Type B pancreatic cell (in vitro differentiated cells): ENCODE measurements at places on chromosomes 4 and X. TPM values are rescaled to one million over a fixed set of nuclear protein-coding genes. Genes with fewer than 3 reads are reported as not detected.

DNA sequence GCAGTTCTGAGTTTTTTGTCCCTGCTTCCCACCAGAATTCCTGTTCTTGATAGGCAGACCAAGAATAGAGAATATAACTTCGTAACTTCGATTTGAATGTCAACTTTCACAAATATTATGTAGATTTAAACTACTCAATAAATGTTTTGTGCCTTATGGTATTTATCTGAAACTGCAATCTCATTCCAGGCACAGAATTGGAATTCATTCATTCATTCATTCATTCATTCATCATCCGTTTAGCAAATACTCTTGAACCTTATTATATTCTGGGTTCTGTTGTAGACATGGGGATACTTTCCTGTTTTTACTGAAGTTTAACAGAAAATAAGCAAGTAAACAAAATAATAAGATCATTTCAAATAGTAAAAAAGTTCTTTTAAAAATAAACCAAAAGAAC lies 324.4 kb downstream of the UNC5C start:
- no peak overlapping the region for H3K4me3 ChIP-seq
- H3K4me1 ChIP-seq: peaks cover 33% of the 10 kb centered on the region
- peaks cover 18% of the 10 kb centered on the region for H3K36me3 ChIP-seq
- H3K27me3 ChIP-seq: peaks cover 7% of the 10 kb centered on the region

DNA sequence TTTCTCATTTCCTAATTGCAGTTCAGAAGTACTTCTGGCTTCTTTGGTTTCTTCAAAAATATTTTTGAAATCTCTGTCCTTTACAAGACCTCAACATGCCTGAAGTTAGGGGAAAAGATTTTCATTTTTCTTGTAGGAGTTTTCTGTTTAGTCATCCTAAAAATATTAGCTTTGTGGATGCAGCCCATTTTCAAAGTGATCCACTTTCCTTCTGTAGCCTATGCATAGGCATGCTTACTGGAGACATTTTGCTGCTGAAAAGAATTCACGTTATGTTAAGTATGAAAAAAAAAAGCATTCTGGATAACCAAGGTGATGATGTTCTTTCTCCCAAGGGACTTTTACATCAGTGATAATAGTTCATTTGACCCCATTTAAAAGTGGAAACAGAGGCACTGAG lies 245.6 kb downstream of the THOC2 start:
- H3K4me3 ChIP-seq: no peak overlapping the region
- no peak for DNase-seq
- H3K27ac ChIP-seq: no peak overlapping the region
- H3K27me3 ChIP-seq: no peaks in the 10 kb centered on the region

DNA sequence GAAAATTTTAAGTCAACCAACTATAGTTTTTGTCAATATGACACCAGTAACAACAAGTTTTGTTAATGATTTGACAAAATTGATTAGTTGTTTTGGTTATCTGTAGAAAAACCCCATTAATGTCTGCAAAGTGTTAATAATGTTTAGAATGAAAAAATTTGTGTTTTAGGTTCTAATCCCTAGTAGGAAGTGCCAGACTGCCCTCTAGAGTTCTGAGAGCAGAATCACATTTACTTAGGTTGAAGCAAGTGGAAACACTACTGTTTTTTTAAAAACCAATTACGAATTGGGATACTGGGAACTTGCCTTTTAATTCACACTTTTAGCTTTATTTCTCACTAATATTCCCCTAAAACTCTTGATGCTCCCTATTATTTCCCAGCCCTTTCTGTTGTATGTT lies 101.1 kb upstream of the CYLC1 start:
- no peaks in the 10 kb centered on the region for H3K27me3 ChIP-seq
- H3K36me3 ChIP-seq: no peaks in the 10 kb centered on the region
- no peak overlapping the region for H3K4me3 ChIP-seq
- H3K4me1 ChIP-seq: no peaks in the 10 kb centered on the region

DNA sequence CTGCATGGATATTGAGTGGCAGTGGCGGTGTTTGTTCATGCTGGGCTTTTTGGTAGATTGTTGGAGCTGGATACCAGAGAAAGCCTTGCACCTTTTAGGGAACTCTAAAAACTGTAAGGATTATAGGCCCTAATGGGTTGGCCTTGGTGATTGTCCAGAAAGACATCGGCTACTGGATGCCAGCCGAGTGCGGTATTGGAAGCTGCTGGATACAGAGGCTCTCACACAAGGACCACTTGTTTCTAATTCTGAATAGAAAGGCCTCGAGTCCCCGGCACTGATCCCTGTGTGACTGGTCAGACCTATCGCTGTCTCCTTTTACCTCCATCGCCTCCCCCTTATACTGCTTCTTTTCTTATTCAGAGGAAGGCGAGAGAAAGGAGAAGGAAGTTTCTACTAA lies 27.3 kb upstream of the SCOC start:
- no peak for DNase-seq
- H3K36me3 ChIP-seq: no peaks in the 10 kb centered on the region
- H3K4me3 ChIP-seq: no peak overlapping the region
- peaks cover 4% of the 10 kb centered on the region for H3K27me3 ChIP-seq
- H3K27ac ChIP-seq: no peak overlapping the region
- peaks cover 20% of the 10 kb centered on the region for H3K4me1 ChIP-seq

DNA sequence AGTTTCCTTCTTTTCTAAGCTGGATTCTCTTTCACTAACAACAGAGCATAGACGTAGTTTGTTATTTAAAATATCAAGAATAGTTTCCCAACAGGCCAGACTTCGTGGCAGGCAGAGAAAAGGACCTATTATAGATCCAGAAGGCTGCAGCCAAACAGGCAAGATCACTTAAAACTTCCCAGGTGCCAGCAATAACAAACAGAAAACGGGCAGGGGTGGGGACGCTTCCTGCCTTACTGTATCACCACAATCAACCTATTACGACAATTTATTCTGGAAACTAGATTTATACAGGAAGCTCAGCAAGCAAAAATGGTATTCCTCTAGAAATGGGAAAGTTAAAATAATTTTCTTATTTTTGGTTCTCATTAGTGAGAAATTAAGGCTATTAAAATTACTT lies 22.1 kb downstream of the RWDD4 start:
- H3K27me3 ChIP-seq: no peaks in the 10 kb centered on the region
- H3K4me1 ChIP-seq: peaks cover 20% of the 10 kb centered on the region
- DNase-seq: no peak
- peak overlapping the region; percentile 56 for H3K4me3 ChIP-seq
- peak overlapping the region; percentile 21 for H3K27ac ChIP-seq

DNA sequence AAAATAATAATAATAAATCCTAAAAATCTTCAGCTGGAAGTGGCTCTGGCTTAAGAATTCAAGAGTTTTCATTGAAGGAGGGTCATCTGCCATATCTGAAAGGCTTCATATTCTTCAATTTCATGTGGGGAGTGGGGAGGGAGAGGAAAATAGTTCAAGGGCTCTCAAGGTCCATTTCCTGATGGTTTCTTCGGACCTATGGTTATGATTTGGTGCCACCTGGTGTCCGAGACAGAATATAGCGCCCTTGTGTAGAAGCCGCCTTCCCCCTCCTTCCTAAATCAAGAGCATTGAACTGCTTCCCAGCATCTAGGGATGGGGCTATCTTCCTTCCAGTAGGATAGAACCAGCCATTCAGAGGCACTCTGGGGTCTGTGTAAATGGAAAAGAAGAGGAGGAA lies 34.3 kb downstream of the NLGN3 start:
- H3K4me3 ChIP-seq: no peak overlapping the region
- no peaks in the 10 kb centered on the region for H3K27me3 ChIP-seq
- no peak for DNase-seq
- no peaks in the 10 kb centered on the region for H3K36me3 ChIP-seq
- H3K4me1 ChIP-seq: peaks cover 18% of the 10 kb centered on the region
- peak overlapping the region; percentile 39 for H3K27ac ChIP-seq

DNA sequence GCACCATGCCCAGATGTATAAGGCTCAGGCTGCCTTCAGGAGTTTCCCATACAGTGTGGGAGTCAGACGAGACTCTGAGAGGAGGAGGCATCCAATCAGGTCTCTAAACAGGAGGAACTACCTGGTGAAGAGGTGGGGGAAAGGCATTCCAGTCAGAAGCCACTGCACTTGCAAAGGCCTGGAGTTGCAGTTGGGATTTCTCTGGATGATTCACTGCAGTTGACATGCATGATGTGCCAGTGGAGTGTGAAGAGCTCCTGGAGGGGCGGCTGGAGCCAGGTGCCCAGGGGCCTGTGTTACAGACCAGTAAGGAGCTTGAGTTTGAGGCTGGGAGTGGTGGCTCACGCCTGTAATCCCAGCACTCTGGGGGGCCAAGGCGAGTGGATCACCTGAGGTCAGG lies 339.1 kb downstream of the ARHGAP10 start:
- DNase-seq: no peak
- peaks cover 10% of the 10 kb centered on the region for H3K4me1 ChIP-seq
- no peak overlapping the region for H3K4me3 ChIP-seq
- H3K27ac ChIP-seq: no peak overlapping the region
- H3K27me3 ChIP-seq: no peaks in the 10 kb centered on the region
- peaks cover 26% of the 10 kb centered on the region for H3K36me3 ChIP-seq

DNA sequence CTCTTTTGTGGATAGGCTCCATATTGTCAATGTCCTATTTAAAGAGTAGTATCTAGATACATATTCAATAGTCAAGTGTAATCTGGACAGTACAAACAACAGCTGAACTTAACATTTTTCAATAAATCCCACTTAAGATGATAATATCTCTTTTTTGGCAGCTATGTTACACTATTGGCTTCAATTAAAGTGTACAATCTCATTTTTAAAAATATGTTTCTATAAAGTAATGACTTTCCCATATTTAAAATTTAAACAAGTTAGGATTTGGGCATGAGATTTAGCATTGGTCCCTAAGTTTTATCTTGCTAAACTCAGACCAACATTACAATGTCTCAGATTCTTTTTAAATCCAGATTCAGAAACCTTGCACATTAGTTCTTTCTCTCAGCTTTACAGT lies 7.9 kb upstream of the JCHAIN start:
- H3K36me3 ChIP-seq: no peaks in the 10 kb centered on the region
- H3K27me3 ChIP-seq: peaks cover 19% of the 10 kb centered on the region
- no peak overlapping the region for H3K4me3 ChIP-seq
- DNase-seq: no peak
- H3K27ac ChIP-seq: no peak overlapping the region
- H3K4me1 ChIP-seq: no peaks in the 10 kb centered on the region

The CT55 gene
- total RNA-seq: not detected in 2 replicates

The FATE1 gene
- 0.29 and 0.62 TPM in 2 replicates for total RNA-seq

The XKRX gene
- total RNA-seq: 1.7 and 5.0 TPM in 2 replicates

The LINC00632 gene
- total RNA-seq: 107 and 393 TPM in 2 replicates

The ABLIM2 gene
- 2.6 and 3.4 TPM in 2 replicates for total RNA-seq

The F9 gene
- 0.24 and 0.36 TPM in 2 replicates for total RNA-seq

The ARSJ gene
- 3.5 and 4.9 TPM in 2 replicates for total RNA-seq

The FGD1 gene
- total RNA-seq: 11.3 and 23.9 TPM in 2 replicates
